ENCODE measurements at places on chromosomes 3 and 15.

DNA sequence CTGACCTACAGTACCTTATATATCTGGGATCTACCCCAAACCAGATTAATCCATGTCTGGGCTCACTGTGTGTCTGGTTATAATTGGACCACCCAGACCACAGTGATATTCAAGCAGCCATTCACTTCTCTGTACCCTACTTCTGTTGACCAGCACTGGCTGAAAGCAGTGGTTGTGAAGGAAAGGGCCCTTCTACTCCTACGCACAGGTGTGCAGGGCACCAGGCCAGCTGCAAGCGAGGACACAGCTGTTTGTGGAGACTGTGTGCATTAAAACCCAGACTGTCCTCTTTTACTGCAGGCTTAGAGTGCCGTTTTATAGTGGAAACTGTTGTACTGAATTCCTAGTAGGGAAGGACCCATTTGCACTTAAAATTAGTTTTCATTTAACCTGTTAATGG, 29.5 kb downstream of the CTDSPL start:
- DNase-seq = no peak

- DNase-seq = no peak
Measured at GRCh38 chr3:117567906-117568305, 858.3 kb downstream of the TUSC7 start.

GRCh38 chr15:89192136-89192535, 29.2 kb downstream of the RLBP1 start:
- DNase-seq = no peak

GRCh38 chr3:13132281-13132680, 59.1 kb upstream of the IQSEC1 start:
- DNase-seq = no peak

DNA sequence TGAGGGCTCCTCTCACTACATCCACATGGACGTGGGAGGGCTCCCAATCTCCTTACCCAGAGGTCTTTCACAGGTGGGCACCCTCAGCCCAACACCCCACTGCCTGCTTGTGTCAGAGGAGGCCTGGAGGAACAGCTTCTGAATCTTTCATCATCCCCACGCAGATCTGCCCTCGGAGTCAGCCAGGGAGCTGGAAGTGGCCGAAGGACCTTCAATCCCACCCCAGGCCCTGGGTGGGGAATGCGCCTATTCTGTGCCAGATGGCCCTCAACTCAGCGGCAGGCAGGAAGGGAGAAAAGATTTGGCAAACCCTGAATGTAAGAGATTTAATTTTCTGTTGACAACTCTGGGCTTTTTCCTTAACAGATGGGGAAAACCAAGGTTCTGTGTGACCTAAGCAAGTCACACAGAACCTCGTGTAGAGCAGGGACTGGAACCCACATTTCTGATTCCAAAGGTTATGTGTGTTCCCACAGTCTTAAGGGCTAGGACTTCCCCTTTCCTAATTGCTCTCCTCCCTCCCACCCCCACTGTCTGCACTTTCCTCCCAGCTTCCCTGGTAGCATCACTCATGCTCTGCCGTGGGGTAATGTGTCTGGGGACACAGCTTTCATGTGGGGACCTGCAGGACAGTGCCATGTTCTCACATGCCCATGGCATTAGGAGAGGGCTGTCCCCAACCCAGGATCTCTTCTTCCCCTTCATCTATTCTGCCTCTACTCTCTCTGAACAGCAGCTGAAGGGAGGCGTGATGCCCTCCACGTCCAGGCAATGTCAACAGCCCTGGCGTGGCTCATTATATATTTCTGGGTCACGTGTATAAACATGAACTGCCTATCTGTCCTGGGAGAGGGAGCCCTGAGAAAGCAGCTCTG, 98.1 kb downstream of the SEMA5B start:
- no peak for DNase-seq

DNA sequence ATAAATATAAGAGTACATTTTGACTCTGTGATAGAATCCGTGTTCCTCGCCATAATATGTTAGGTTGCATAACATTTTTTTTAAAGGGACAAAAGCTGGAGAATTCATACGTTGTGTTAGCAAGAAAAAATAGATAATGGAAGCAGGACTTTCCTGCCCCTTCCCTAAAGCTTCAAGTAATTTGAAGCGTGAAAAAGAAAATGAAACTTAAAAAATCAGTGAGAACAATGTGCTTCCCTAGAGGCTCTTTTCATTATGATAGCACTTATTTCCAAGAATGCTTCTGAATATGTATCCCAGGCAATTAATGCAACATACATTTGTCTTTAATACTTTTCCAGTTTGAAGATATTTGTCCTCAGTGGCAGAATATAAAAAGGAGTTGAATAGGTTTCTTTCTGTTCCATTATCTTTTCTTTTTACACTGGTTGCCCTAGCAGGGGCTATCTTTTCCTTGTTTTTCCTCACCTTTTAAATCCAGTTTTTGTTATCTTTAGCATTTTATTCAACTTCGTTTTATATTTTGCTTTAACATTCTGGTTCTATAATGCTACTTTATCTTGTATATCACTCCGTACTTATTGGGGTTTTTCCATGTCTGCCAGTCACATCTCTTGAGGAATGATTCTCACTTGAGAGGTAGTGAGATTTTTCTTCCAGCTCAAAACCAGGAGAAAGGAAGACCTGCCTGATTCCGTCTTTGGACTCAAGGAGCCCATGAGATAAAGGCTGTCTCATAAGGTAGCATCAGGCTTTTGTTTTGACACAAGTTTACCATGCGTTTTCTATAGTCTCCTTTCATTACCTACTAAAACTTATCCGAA, 113.8 kb downstream of the MBNL1 start:
- no peak for DNase-seq

DNA sequence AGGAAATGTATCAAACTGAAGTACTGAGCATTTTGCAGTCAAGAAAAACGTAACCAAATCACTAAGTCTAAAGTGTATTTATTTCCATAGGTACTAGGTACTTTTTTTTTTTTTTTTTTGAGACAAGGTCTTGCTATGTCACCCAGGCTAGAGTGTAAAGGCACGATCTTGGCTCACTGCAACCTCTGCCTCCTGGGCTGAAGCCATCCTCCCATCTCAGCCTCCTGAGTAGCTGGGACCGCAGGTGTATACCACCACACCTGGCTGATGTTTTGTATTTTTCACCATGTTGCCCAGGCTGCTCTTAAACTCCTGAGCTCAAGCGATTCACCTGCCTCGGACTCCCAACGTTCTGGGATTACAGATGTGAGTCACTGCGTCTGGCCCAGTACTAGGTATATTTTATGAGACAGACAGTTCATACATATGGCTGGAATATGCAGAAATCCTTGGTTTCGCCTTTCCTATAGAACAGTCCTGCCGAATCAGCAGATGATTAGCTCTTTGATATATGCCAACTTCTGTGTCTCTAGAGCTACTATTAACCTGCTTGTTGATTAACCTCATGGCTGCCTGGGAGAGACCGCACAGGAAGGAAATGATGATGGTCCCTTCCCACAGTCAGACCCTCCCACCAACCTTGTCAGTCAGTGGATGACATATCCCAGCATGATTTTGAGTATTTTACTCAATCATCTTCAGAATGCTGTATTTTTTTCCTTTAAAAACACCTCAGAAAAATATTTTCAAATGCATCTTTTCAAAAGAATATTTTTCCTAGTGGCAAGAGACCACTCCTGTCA, 32.3 kb downstream of the TMOD3 start:
- no peak for DNase-seq

GRCh38 chr15:57149196-57149595, 227.1 kb upstream of the CGNL1 start:
- DNase-seq = no peak

DNA sequence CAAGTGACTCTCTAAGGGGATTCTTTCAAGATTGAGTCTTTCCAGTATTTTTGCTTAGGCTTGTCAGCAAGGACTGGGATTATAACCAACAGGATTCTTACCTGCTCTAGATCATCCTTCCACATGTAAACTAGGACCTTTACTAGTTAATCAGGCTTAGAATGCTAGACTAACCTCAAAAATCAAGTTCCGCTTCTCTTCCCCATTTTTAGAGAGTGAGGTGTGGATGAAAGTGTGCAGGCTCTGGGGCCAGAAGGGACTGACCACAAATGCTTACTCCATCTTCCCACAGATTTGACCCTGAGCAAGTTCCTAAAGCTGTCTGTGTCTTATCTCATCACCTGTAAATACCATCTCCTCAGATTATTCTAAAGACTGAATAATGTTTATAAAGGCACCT, 89.5 kb upstream of the IL12A start:
- no peak for DNase-seq

GRCh38 chr3:41716471-41716870, 245.4 kb downstream of the ULK4 start:
- no peak for DNase-seq

DNA sequence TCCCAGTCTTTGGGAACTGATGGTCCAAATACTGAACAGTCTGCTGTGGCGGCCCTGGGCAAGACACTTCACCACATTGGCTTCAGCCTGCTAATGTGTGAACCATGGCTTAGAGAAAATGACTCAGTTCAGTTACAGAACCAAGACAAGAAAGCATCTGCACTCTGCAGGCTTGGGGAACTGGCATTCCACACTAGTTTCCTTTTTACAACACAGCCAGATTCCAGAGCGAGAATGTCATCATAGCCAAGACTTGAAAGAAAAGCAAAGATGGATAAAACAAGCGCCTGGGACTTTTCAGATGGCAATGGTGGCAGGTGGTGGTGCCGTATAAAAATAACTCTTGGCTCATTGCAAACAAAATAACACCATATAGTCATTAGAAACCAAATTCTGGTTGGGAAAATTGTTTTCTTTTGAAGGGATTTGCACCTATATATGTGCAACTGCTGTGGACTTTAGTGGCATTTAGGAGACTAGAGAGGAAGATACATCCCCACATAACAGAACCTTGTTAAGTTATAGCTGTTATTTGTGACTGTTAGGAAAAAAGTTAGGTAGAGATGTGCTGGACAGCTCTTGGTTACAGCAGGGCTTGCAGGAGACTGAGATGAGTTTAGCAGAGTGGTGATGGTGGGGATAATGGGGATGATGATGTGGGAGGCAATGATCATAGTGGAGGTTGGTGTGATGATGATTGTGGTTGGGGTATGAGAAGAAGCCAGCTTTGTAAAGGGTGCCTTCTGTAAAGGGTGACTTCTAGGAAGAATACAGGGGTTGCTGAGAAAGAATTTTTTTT, 273.6 kb downstream of the THRB start:
- peak; percentile 54 for DNase-seq

DNA sequence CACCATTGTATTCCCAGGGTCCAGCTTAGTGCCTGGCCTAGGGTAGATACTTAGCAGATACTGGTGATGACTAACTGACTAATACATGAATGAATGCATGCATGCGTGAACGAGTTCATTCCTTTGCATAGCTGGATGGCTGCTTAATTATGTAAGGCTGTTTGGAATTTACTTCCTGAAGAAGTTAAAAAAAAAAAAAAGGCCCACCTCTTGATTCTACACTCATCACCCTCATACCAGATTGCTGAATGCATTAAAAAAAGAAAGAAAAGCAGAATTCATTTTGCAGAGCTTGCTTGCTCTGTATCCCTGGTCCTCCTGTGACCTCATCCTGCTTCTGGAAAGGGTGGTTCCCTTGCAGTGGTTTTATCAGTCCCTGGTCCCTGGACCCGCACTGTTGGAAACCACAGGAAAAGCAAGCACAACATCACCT, 277.6 kb upstream of the CFAP20DC start:
- DNase-seq = peak; percentile 20

GRCh38 chr15:79222808-79223207, 59.7 kb upstream of the ANKRD34C start:
- DNase-seq = peak; percentile 27

- no peak for DNase-seq
Measured at GRCh38 chr15:99435877-99436541, 129.8 kb upstream of the MEF2A start.

GRCh38 chr3:5581743-5582142, 394.2 kb downstream of the EDEM1 start:
- no peak for DNase-seq

DNA sequence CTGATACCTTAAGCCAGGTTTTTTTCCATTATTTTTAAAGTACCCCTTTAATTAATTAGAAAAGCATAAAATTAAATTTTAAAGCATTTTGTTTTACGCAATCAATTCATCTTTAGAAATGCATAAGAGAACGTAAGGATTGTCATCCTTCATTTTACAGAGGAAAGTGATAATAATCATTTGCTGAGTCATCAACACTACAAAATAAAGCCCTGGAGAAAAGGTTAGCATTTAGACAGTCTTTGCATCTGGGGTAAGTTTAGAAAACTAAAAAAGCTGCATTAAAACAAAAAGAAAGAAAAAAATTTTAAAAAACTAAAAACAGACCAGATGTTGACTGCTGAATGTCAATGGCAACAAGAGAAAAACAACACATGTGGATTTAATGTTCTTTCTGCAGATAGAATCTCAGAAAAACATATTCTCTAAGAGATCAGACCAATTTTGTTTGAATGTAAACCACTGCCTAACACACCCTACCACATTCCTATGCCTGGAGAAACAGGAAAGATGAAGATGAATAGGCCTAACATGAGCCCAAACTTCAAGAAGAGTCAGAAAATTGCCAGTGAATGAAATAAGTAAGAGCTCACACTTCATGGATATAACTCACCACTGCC, 59.9 kb downstream of the SUCNR1 start:
- DNase-seq = no peak

DNA sequence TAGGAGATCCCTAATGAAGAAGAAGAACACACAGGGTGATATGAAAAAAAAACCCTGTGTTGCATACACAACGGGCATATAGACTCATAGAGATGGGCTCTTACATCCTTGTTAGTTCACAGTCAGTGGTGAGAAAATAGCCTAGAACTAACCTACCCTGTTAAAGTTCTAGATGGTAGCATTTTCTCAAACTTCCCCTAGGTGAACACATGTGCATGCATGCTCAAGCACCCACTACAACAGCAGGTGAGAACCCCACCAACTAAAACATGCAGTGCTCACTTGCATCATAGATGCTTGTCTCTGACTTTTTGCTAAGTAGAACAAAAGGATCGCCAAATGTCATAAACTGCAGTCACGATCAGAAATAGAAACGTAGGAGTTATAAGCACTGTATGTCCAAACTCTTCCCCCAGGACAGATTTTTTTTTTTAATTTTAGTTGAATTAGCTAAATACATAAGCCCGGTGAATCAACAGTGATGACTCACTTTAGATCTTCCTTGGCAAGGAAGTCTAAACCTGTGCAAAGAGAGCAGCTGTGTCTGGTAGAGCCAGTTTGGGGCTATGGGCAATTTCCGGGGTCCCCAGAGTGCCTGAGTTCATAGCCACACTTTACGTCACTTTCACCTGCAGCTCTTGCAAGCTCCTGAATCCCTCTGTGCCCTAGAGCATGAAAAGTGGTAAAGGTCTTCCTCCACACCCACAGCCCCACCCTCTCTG, 96.2 kb upstream of the SEMA6D start:
- no peak for DNase-seq
